NCI-H2081 treated with DMSO at 0.1 percent for 48 hours (cell line): ENCODE measurements at places on chromosomes 2 and 18.

DNA sequence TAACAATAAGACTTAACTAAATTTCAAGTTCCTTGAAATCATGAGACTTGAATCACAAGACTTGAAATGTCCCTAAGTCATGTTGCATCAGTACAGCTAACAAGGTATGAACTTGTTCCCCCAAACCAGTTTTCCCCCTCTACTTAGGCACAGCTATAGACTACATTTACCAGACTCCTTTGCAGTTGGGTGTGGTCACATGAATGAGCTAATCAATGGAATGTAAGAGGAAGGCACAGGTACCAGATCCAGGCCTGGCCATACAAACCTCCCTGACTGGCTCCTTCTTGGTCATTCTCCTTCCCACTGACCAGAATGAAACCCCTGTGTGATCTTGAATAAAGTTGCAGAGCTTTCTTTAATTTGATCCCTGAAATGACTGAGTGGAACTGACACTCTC lies 77.8 kb downstream of the DNER start:
- no peak for DNase-seq

DNA sequence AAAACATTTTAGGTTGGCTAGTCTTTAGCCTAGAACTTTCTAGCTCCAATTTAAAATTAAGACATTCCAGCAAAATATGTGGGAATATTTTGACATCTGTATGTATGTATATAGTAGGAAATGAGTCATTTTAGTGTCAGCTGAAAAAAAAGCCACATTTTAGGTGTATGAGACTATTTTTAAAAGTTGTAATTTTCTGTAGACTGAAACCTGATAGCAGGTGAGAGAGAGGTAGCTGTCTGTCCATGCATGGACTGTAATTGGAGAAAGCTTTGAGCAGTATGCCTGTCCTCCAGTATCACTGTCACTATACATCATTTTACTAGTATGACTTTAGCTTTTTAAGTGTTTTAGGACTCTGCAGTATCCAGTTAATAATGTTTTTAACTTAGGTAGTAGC lies 26.1 kb upstream of the PPP1R1C start:
- DNase-seq, result no peak

DNA sequence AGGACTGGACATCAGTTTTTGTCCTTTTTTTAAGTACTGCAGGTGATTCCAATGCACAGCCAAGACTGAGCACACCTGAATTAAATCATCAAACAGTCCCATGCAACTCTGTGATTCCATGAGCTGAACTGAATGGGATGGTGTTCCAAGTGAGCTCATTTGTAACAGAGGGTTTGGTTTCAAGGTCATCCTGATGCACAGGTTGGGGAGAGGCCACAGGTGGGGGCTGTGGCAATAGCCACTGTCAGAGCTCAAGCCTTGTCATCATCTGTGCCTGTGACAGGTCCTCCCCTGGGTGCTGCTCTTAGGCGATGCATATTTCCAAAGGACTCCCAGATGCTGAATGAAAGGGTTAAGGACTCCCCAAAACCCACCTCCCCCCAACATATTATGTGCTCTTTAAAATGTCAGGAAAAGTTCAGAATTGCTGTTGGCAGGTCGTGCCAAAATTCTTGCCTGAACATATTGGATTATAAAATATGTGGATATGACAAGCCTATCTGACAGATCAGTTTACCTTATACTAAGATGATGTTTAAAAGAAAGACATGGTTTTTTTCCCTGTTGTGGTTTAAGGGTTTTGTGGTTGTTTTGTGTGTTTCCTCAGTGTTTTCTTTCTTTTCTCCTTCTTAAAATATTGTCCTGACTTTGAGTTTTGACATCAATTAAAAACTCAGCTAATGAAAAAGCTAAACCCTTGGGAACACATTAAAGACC lies 263.5 kb upstream of the SIX2 start:
- no peak for DNase-seq

- no peak for DNase-seq
Observed at GRCh38 chr2:45836740-45837139, 185.3 kb downstream of the PRKCE start.

DNA sequence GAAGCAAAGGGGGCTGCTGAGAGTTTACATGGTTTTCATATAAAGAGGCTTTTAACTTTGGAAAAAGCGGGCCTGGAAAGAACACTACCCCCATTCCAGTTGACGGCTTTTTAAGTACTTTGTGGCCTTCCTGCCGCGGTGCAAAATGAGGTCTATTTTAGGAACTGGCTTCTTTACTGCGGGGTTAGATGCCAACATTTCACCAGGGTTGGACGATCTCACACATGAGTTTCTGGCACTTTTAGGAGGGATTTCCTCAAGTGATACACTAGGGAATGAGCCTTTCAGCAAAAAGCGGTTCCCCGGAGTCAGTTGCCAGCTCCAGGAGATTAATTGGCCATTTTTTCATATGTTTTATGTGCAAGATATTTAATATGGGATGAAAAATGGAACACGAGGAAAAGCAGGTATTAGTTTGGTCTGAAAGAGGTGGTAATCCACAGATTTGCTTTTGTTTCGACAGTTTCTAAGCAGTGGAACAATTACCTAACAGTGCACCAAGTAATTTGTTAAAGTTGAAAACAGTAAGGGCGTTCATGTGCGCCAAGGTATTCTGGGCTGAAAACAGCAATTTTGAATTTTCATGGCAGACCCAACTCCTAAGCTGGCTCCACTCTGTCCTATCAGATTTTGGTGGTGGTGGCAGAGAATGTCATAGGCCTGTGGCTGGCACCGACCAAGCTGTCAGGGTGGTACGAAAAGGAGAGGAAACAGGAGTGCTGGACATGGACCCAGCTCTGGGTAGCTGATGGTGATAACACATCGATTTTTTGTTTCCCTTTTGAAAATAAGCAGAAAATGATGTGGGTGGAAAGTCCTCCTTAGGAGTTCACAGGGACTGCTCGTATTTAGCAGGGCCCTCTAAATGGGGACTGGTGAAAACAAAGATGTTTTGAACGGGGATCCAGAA lies 55.6 kb upstream of the FZD5 start:
- no peak for DNase-seq

DNA sequence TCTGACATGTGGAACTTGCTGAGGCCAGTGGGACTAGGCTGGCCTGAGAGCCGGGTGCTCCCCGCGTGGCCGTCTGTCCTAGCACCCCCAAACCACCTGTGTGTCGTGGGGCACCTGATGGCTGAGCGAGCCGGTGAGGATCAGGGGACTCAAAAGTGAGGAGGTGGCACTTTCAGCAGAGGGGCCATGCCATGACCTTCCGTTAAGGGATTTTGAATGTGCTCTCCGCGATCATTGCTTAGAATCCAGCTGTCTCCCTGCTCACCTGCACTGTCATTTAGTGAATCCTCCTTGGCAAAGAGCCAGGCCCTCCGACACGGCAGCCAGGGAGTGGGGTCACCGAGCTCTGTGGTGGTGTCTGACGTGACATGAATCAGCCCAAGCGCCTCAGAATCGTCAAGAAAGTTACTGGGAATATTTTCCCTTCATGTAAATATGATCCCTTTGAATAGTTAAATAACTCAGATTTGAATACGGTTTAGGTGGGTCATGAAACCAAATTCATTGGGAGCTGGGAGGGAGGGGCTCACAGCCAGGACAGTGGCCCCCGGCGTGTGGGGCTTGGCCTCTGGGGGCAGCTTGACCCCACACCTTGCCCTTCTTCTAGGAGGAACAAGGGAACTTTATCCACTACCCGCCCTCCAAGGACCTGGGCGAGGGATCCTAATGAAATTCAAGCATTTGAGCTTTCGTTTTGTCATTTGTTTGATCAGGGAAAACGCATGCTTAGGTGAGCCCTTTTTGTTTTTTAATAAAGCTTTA lies 9.5 kb downstream of the NFATC1 start:
- no peak for DNase-seq

DNA sequence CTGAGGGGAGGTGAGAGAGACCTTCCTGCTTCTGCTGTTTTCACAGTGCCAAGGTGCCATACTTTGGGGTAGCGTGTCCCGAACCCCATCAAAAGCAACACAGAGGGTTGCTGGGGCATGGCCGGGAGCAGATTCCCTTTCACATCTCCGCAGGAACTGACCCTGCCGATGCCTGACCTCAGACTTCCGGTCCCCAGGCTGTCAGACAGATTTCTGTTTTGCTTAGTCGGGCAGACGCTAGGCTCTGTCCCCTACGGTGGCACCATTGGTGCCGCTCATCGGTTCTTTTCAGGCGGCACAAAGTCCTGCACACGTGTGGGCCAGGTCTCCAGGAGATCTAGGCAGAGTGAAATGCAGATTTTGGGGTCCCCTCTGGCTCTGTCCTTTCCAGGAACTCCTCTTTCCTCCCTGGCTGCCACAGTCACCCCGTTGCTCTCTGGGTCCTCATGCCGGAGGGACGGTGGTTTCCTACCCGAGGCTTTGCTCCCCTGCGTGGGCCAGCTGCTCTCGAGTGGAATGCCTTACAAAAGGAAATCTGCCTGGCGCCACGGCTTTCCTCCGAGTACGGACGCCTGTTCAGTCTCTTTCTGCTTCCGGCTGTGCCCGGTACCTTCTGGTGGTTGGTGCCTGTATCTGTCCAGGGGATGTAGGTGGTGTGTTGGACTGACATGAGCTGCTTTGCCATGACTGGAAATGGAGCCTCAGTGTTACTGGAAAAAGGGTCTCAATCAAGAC lies 39.3 kb downstream of the RTP5 start:
- DNase-seq, result no peak

GRCh38 chr2:101823347-101823791 lies 125.9 kb downstream of the MAP4K4 start:
- no peak for DNase-seq

DNA sequence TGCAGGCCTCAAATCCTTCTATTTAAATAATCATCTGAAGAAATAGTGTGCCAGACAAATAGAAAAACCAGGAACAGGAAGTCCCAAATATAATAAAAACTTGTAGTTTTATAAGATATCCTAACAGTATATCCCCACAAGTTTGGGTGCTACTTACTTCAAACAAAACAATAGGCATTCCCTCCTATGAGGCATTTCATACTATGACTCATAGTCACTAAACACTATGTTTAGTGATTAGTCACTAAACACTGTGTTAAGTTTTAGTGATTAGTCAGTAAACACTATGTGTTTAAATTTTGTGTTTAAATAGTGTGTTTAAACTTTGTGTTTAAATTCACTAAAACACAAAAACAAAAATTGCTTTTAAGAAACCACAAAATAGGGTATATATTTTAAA lies 407.0 kb upstream of the CDH19 start:
- DNase-seq, result no peak

GRCh38 chr2:68762665-68763064 lies 28.1 kb downstream of the ARHGAP25 start:
- no peak for DNase-seq

GRCh38 chr2:150417278-150417677 lies 70.2 kb downstream of the RND3 start:
- DNase-seq, result no peak

GRCh38 chr2:197851451-197851850 lies 47.1 kb downstream of the PLCL1 start:
- no peak for DNase-seq

- DNase-seq, result no peak
Observed at GRCh38 chr2:168392024-168392423, 64.0 kb upstream of the CERS6 start.

DNA sequence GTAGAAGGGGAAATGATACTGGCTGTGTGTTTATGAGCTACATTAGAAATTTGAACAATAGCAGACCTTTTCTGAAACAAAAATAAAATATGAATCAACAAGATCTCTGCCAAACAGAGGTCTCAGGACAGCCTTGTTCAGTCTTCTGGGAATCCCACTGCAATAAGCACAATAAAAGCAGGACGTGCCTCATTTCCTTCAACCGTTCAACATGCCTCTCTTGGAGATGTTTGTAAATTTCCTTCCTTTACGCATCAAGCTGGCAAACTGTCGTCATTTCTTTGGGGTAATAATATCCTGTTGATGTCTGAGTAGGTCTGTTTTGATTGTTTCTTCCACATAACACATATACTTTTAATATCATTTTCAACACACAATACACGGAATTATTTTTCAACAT lies 77.2 kb downstream of the TCF4 start:
- no peak for DNase-seq

- no peak for DNase-seq
Observed at GRCh38 chr2:19022334-19022733, 336.1 kb downstream of the OSR1 start.

GRCh38 chr2:44778671-44779476 lies 162.6 kb upstream of the SIX3 start:
- DNase-seq, result no peak

DNA sequence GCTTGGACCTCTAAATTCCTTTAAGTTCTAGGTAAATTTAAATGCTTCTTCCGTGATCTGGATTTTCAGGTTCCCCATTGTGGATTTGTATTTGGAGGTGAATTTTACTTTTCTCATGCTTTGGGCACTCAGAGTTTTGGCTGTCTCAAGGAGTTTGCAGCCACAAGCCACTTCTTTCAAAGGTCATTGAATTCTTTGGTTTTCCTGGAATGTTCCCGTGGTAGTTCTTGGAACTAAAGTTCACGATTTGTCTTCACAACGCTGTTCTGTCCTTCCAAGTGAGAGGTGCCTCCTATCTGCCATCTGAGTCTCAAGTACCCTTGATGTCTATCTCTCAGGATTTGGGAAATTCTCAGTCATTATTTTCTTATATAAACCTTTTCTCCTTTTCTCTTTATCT lies 1438.7 kb upstream of the ZEB2 start:
- DNase-seq, result no peak

- DNase-seq, result no peak
Observed at GRCh38 chr2:120896126-120896525, 160.5 kb downstream of the GLI2 start.

- DNase-seq, result no peak
Observed at GRCh38 chr18:22230471-22230945, 61.1 kb downstream of the GATA6 start.

- no peak for DNase-seq
Observed at GRCh38 chr2:49306925-49307324, 152.6 kb upstream of the FSHR start.

GRCh38 chr18:51778115-51778514 lies 561.9 kb upstream of the DCC start:
- DNase-seq, result no peak

DNA sequence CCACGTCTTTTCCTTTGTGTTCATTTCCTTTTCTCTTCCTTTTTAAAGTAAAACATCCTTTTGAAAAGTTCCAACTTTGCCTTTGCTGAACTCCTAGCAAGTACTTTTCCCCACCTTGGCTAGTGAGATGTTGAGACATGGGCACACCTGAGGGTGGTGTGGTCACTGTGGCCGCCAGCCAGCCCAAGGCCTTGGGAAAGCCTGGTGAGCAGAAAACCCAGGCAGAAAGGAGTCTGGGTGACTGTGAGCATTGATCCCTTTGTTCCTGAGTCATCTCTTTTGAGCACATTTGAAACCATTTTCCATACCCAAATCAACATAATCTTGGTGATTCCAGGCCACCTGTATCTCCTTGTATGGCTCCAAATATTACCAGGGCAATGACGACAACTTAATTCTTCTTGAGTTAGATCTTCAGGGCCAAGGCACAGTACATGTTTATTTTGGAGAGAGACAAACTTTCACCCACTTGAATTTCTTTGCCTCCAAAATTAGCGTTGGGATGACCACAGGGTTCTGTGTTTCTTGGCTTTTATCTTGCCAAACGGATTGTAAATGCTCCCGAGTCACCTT lies 14.5 kb downstream of the EPAS1 start:
- no peak for DNase-seq

DNA sequence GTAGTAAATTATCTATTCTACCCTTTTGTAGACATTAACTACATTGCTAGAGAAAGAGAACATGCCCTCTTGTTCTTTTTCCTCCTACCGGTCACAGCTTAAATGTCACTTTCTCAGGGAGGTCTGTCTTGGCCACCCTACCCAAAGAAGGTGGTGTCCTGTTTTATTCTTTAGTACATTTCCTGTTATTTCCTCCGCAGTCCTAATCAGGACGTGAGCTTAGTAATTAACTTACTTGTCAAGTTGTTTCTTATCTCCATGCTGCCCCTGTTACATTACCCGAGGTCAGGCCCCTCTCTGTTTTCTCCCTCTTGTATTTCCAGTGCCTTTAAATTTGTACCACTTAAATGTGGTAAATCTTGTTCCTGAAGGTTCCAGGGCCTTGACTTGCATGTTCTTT lies 73.7 kb upstream of the RMDN2 start:
- DNase-seq, result no peak
